Left colon (tissue), 2 donors: ENCODE measurements at places on chromosomes 4 and X.

GRCh38 chrX:23626651-23627050 lies 40.6 kb upstream of the PRDX4 start:
- no peak for DNase-seq

DNA sequence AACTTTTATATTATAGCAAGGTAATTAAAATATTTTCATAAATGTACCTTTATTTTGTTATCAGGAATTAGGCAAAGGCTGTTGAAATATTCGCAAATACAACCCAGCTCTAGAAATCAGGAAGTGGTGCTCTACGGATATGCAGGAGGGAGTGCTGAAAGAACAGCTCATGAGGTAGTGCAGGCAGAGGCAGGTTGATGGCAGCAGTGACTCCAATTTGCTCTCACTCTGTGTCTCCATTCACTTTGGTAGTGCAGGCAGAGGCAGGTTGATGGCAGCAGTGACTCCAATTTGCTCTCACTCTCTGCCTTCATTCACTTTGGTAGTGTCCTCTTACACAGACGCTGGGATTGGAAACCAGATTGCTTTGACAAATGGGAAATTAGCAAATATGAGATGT lies 277.9 kb downstream of the TRIML1 start:
- DNase-seq, result no peak

DNA sequence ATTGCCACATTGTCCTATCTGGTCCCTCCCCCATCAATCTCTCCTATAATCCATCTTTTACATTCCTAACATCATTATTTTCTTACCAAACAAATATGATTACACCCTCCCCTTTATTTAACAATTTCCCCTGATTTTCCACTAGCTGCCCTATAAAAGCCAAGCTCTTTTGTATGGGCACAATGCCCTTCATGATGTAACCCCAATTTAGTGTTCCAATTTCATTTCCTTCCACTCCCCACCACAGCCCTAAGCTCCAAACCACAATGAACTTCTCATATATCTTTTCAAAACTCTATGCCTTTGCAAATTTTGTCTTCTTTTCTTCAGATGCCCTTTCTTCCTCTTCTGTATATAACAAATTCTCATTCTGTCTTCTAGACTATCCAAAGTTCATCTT lies 39.5 kb upstream of the PTPN13 start:
- no peak for DNase-seq

DNA sequence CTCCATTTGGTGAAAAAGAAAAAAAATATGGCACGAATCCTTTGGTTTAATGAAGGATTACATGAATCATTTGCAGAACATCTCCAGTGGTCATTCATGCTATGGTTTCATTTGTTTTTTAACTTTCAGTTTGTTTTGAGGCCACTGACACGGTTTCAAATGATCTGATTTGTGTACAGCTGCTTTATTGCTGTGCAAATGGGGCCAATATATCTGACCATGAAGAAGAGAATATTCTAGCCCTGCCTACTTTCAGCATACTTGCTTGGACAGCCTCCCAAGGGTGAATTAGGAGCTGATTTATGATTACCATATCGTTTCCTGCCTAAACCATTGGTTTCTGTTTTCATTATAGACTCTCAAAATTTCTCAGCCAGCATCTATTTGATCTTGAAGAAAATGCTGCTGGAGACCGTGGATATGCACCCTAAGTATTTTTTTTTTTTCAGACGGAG lies 30.7 kb downstream of the SPARCL1 start:
- DNase-seq, result no peak

GRCh38 chr4:151624626-151625565 lies 135.9 kb downstream of the GATB start:
- no peak for DNase-seq

DNA sequence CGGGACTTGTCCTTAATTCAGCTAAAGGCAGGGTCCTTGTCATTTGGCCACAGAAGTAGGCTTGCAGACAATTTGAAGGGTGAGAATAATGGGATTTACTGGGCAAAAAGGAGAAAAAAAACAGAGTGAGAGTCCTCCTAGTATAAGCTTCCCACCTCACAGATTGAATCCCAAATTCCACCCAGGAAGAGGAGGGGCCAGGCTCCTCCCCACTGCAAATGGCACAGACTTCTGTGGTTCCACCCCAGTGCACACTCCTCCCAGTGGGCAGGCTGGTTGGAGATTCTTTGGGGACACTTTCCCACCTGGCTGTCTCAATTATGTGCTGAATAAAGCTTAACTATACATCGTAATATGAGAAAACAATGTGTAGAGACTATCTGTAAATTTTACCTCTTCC lies 31.6 kb downstream of the MEPE start:
- no peak for DNase-seq

DNA sequence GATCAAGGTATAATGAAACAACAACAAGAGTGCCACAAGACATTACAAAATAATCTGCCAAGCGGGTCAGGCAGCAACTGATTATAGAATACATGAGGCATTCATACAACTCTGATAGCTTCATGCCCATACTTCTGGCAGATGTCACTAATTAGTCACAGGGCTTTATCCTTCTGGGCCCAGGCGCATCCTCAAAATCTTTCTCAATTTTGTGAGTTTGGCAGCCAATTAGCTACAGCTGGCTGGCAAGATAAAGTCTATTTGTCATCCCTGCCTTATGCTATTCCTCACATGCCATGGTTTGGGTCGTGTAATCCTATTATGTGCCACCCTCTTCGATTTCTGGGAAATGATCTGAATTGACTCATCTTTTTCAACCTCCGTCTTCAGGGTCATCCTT lies 254.3 kb downstream of the PACRGL start:
- DNase-seq, result no peak

- DNase-seq, result peak; percentile 51
Measured at GRCh38 chr4:156968479-156968984, 3.1 kb downstream of the PDGFC start.

DNA sequence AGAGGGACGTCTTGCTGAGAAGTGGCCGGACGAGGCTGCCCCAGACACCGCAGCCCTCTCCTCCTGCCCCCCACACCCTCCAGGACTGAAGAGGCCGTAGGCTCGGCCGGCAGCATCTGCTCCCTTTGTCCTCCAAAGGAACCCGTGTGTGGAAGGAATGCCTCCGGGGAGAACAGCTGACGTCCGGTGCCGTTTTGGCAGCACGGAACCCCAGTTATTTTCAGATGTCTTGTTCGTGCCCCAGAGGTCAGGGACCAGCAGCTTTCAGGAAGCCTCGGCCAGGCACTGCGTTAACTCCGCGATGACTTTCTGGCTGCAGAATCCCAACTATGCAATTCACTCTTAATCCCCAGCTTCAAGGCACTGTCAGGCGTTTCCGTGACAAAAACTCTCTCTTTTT lies 10.9 kb upstream of the PPP2R3B start:
- no peak for DNase-seq

- DNase-seq, result no peak
Measured at GRCh38 chrX:42077675-42078074, 154.3 kb upstream of the CASK start.

- DNase-seq, result no peak
Measured at GRCh38 chr4:6423575-6423974, 48.8 kb downstream of the PPP2R2C start.

DNA sequence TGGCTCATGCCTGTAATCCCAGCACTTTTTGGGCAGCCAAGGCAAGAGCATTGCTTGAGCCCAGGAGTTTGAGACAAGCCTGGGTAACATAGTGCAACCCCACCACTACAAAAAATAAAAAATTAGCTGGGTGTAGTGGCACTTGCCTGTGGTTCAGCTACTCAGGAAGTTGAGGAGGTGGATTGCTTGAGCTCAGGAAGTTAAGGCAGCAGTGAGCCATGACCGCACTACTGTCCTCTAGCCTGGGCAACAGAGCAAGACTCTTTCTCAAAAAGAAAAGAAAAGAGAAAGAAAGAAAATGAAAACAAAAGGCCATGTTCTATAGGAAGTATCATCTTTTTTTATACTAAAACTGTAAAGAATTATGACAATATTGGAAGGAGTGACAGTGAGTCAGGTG lies 38.5 kb downstream of the NEK1 start:
- no peak for DNase-seq

DNA sequence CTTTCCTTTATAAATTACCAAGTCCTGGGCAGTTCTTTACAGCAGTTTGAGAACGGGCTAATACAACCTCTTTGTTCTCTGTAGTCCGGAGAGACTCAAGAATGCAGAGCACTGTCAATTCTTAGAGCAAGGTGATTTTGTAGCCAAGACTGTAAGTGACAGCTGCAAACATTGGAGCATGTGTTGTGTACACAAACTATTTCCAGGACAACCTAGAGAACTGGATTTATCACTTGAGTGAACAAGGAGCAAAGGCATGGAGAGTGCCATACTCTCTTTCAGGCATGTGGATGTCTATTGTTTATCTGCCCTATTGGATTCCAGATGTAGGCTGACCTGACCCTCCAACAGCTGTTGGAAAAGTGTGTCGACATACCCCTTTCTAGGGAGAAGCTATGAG lies 153.9 kb downstream of the SPANXN3 start:
- no peak for DNase-seq

GRCh38 chr4:174119830-174120229 lies 163.6 kb downstream of the FBXO8 start:
- DNase-seq, result no peak

GRCh38 chr4:8326206-8326605 lies 56.7 kb downstream of the HTRA3 start:
- no peak for DNase-seq

DNA sequence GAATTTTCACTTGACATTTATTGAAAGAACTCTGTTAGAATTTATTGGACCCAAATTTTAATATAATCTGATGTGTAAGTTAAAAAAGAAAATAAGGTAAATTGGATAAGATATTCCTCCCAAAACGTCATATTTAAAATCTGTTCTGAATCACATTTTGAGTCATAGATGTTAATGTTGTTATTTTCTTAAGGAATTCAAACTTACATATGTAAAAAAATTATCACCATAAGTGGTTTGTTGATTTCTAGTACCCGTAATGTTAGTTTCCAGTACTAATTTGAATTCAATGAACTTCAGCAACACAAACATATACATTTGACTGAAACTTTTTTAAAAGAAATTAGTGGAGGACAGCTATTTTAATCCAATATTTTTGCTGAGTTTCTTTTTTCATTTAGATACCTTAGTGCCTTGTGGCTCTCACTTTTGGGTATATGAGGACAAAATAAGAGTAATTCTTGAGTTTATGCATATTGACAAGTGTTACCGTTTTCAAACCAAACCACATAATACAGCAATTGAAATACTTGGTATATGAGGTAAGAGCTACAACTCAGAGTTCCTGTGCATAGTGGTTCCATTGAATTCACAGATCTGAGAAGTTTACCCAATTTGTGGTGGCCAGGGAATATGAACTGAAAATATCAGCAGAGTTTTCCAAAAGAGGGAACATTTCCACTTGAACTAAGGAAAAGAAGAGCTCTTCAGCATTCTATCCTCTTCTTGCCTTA lies 71.8 kb downstream of the C4orf46 start:
- no peak for DNase-seq

GRCh38 chr4:185508181-185508580 lies 27.1 kb downstream of the PDLIM3 start:
- DNase-seq, result no peak

- DNase-seq, result no peak
Measured at GRCh38 chr4:56704089-56704871, 23.2 kb upstream of the HOPX start.

- DNase-seq, result no peak
Measured at GRCh38 chr4:81424336-81424735, 47.4 kb downstream of the RASGEF1B start.

- no peak for DNase-seq
Measured at GRCh38 chr4:148214529-148215166, 227.6 kb downstream of the NR3C2 start.

DNA sequence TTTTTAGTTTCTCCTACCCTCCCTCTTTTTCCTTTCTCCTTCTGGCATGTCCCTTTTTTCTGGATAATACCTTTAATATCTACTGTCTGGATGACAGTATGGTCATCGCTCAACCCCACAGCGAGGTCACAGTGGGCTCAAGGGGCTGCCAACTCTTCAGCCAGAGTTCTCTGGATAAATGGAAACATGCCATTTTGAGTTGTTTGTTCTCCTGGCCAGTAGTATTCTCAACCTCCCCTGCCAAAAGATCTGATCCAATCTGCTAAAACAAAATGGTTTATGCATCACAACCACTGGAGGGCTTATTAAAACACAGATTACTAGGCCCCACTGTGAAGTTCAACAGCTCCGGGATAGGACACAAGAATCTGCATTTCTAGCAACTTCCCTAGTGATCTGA lies 5.0 kb upstream of the LAMP2 start:
- DNase-seq, result no peak

- DNase-seq, result peak; percentile 92
Measured at GRCh38 chr4:38188631-38189101, 228.5 kb downstream of the PTTG2 start.

DNA sequence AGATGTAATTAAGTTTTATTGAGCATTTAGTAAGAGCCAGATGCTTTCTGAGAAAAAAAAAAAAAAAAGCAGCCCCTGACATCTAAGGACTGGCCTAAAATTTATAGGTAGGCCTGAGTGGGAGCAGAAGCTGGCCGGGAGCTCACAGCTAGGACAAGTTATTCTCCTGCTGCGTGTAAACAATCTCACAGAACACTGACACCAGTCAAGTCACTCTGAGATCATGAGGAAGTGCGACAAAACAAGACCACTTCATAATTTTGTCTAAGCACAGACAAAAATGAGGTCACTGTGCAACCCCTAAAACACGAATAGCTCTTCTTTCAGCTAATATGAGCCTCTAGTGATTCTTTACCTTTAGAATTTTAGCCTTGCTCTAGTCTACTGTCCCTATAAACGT lies 15.3 kb upstream of the NSUN7 start:
- no peak for DNase-seq

DNA sequence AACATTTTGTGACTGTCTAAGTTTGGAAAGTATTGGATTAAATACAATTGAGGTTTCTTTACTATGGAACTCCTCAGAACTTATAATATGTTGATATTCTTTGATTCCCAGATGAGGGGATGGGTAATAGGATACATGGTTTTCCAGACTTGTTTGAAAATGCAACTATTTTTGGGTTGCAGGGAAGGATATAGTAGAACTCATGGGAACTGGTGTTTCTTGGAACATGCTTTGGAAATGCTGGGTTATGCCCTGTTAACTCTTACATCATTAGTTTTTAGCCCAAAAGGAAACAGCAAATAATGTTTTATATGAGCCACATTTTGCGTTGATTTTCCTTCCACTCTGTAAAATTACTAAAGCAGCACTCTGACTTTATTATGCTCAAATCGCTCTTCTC lies 41.9 kb downstream of the HPF1 start:
- DNase-seq, result no peak

- DNase-seq, result no peak
Measured at GRCh38 chr4:94516067-94516466, 64.3 kb downstream of the PDLIM5 start.
